Mammary epithelial cell (primary cell): ENCODE measurements at places on chromosomes 5 and 9. TPM values are rescaled to one million over a fixed set of nuclear protein-coding genes. Genes with fewer than 3 reads are reported as not detected.

PKD2L2 gene
- not detected for total RNA-seq

PTGR1 gene
- 61.6 and 62.0 TPM in 2 replicates for total RNA-seq

NRG2 gene
- 0.17 TPM for total RNA-seq

SYK gene
- total RNA-seq: 1.7 TPM

GALNT12 gene
- 0.80 and 1.5 TPM in 2 replicates for total RNA-seq

HSD17B3 gene
- total RNA-seq: not detected

C9orf50 gene
- total RNA-seq: not detected in 2 replicates

PCDHA9 gene
- 0.07 and 0.08 TPM in 2 replicates for total RNA-seq

MCTP1 gene
- total RNA-seq: 16.8 and 31.9 TPM in 2 replicates

ZNF454 gene
- not detected in 2 replicates for total RNA-seq

BTNL8 gene
- not detected for total RNA-seq

SCGB3A2 gene
- total RNA-seq: not detected in 2 replicates

DNA sequence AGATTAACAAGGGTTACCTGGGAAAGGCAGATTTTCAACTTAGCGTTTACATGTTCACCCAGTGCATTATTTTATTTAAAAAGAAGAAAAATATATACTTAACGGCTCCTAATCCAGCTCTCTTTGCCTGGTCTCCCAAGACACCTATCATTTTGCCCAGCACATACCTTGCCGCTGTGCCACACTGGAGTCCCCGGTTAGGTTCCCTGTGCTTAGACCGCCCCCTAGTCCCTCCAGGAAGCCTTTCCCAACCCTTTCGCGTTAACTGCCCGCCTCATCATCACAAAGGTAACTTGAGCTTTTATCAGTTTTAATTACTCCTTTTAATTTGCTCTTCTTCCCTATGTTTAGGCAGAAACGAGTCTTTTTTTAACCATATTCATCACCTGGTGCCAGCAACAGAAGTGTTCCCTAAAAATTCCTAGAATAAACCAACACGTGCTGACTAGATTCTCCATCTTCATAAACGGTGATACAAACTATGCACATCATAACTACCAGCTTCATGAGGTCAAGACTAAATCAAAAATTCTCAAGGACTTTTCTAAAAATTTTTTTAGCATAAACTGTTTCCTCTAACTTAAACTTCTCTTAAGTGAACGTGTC, 19.7 kb downstream of the DNAJA1 start:
- peak; percentile 34 for DNase-seq

GRCh38 chr9:136024696-136025316, 63.6 kb upstream of the UBAC1 start:
- no peak for DNase-seq

GRCh38 chr5:150440948-150441812, 8.4 kb downstream of the RPS14 start:
- DNase-seq: no peak

- no peak for DNase-seq
These were observed 53.9 kb downstream of the TTLL11 start for GRCh38 chr9:122039234-122039633.

GRCh38 chr9:126661521-126662251, 48.0 kb downstream of the LMX1B start:
- DNase-seq: peak; percentile 87

DNA sequence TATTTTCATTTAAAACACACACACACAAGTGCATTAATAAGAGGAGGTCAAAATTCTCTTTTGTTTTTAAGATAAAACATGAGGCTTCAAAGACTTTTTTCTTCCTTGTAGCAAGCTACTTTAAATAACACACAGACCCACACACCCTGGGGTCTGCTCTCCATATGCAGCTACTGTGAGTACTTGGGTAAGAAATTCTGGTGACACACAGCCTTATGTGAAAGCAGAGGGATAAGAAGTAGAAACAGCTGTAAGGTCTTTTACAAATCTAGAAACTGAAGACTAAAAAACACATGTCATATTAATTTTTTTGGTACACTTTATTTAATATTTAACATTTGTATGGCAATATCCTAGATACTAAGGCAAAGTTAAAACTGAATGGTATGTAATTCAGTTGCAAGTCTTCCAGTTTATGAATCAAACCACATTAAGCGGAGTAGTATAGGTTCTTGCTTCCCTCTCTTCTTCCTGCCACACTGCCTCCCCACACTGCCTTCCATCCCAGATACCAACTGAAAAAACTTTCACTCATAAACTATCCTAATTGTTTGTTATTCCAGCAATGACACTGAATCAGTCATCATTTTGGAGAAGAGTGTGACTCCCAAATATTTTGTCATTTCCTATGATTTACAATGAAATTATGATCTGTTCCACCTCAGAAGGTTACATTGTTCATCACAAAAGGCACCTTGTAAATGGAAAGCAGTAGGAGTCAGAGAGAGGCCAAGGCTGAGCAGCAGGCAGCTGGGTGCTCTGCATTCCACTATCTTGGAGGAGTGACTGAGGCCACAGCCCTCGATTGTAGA, 92.0 kb downstream of the PLCXD3 start:
- DNase-seq: peak; percentile 70

- no peak for DNase-seq
These were observed 43.0 kb upstream of the SARDH start for GRCh38 chr9:133780962-133781827.

DNA sequence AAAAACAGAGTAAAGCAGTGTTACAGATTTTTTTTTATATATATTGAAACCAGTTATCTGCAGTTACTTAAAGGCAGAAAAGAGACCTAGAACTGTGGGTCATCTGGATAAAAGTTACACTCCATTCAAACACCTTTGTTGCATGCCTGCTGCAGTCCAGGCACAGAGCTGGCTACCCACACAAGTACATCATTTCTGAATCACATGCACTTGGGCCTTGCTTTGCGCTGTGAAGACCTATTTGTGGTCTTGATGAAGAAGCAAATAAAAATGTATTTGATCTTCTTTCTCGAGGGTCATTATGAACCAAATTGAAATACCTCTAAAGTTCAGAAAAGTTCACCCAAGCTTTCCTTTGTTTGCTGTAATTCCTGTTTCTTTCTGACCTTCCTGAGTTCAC, 503.0 kb upstream of the ZNF608 start:
- DNase-seq: peak; percentile 33

- DNase-seq: no peak
These were observed 19.9 kb upstream of the TMEM250 start for GRCh38 chr9:136138566-136138965.

- no peak for DNase-seq
These were observed 15.7 kb downstream of the SCGB3A1 start for GRCh38 chr5:180575571-180575970.

GRCh38 chr5:100188778-100189177, 346.4 kb upstream of the FAM174A start:
- DNase-seq: no peak

GRCh38 chr5:135534609-135535419, 950 bp downstream of the NEUROG1 start:
- DNase-seq: no peak

DNA sequence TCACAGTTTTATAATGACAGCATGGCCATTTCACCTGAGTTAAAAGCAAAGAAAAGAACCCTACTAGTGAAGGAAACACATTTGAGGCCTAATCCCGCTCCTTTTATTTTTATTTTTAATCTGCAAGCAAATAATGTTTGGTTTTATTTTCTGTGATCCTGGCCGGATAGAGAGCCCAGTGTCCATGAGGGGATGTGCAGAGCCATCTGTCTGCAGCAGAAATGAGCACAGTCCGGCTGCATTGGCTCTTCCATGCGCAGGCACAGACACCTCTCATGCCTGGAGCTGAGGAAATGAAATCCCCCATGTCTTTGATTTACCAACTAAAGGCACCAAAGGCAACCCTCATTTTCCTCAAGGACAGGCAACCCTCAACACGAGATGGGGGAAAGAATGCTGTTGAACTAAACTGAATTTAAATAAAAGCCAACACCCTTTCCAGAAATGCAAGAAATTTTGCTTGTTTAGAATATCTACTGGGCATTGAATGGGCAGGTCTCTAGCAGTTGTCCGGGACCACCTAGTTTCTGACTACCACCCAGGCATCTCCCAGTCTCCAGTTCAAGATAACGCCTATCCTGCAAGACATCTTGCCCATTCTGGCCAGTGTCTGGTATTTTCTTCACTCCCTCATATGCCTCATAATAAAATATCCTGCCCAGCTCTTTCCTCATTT, 47.9 kb upstream of the SEMA6A start:
- DNase-seq: no peak

- peak; percentile 94 for DNase-seq
These were observed 122.8 kb downstream of the STARD4 start for GRCh38 chr5:111389390-111390082.
